ENCODE measurements at places on chromosomes 3 and 15.
A peak's percentile ranks its signal among the peaks of the same experiment; 100 is the strongest.

DNA sequence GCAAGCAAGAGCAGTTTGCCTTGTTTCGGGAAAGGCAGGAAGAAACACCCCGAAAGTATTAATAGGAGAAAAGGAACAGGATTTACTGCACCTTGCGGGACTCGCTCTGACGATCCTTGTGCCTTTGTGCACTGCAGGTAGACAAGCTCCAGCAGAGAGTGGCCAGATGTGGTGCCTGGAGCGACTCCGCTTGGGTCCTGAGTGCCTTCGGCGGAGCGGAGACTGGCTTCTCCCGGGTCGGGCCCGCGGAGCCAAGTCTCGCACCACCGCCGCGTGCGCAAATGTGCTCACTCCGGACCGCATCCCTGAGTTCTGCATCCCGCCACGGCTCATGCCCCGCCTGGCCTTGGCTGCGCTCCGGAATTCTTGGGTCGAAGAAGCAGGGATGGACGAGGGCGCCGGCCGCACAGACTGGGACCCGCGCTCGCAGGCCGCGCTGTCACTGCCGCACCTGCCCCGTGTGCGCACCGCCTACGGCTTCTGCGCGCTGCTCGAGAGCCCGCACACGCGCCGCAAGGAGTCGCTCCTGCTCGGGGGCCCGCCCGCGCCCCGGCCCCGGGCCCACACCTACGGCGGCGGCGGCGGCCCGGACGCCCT, 769 bp downstream of the C2CD4A start:
- no peak for DNase-seq

GRCh38 chr15:63827113-63827512, 6.6 kb downstream of the HERC1 start:
- DNase-seq = no peak

- DNase-seq = peak; percentile 78
Observed at GRCh38 chr3:9947025-9947995, 4.9 kb downstream of the PRRT3 start.

- no peak for DNase-seq
Observed at GRCh38 chr3:26118165-26118564, 328.3 kb downstream of the OXSM start.

GRCh38 chr3:6803619-6804018, 57.3 kb upstream of the GRM7 start:
- no peak for DNase-seq

DNA sequence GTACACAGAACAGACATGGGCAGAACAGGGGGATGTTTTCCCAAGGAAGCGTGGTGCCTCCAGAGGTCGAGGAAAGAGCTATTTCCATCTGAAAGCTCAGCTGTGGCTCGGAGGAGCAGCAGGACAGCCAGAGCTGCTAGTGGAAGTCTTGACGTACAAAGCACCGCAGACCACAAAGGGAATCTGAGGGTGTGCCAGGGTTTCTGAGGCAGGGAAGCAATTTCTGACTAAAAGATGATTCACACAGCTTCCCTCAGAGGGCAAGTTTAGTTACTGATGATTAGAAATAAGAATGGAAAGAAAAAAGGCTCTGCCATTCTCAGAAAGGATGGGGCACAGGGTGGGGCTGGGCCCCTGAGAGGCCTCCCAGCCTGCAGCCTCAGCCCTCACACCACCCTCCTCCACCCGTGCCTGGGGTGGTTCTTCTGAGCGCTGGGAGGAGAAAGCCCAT, 45.8 kb upstream of the SEC13 start:
- DNase-seq = peak; percentile 83

DNA sequence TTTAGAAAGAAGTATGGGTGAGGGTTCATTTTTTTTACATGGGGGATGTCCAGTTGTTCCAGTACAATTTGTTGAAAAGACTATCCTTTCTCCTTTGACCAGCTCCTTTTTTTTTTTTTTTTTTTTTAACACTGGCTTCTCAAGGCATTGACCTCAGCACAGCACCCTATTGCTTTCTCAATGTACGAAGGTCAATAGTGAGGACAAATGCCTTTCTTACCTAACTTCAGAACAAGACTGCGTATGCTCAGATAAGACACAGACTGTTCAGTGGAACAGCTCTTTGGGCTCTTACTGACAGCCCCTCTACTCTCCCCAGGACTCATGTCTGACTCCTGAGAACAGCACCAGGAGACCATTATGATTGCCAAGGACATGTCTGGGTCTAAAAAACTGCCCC, 10.4 kb upstream of the CILP start:
- DNase-seq = no peak

DNA sequence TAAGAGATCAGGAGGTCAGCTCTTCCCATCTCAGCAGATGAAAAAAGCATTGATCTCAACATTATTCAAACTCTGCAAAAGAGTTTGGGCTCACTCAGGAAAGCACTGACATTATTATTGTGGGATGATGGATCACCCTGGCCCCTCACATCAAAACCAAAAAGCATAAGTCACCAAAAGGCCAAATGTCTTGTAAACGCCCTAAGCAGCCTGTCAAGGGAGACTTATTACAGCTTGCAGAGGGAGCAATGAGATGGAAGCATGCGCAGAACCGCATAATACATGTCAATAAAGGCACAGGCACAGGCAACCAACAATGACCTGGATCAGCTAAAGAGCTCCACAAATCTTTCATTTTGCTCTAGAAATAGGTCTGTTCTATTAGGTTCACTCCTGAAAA, 4.6 kb downstream of the FSIP1 start:
- no peak for DNase-seq

- peak; percentile 23 for DNase-seq
Observed at GRCh38 chr15:25677719-25678499, 185.2 kb downstream of the ATP10A start.

GRCh38 chr3:99111235-99111634, 209.7 kb upstream of the DCBLD2 start:
- no peak for DNase-seq

GRCh38 chr3:59256230-59256629, 206.4 kb upstream of the CFAP20DC start:
- DNase-seq = no peak

- no peak for DNase-seq
Observed at GRCh38 chr15:92112711-92113110, 259.2 kb downstream of the SLCO3A1 start.

DNA sequence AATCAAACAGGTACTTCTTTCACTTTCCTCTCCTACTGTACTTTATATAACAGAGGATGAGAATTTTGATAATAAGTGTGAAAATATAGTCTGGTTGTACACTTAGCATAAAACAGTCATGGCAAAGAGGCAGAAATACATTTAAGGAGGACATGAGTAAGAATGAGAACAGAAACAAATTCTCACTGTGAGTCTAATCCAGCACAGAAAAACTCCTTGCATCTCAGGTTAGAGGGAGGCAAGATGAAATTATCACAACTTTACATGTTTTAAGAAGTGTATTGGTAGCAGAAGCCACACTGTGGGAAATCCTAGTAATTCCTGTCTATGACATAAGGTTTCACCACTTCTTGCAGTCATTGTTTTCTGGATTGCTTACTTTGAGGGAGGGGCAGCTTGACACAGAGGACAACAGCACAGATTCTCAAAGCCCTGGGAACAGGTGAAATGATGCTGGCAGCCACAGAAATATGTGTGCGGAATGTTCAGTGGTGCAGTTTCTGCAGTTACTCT, 733.6 kb upstream of the GBE1 start:
- DNase-seq = no peak

DNA sequence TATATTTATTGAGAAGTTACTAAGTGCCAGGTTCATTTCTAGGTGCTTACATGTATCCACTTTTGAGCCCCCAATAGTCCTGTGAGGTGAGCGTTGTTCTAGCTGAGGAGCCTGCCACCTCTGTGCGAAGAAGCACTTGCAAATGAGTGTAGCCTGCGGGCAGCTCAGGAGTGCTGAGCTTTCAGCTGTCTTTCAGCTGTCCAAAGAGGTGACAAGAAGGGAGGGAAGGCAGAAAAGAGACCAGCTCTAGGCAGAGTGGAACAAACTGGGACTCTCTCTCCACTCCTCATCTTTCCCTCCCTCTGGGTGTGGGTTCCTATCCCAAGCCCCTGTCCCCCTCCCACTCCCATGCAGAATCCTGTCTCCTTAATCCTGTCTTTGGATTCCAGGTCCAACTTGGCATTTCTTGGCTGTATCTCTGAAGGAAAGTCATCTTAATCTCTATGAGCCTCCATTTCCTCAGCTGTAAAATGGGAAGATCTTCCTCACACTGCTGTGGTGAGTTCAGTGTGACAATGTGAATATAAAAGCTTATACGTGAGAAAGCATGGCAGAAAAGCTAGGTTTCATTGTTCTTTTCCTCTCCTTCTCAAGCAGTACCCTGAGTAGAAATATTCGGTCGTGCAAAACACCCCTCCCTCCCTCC, 6.7 kb upstream of the SRP14 start:
- DNase-seq = no peak

- DNase-seq = peak; percentile 79
Observed at GRCh38 chr15:64010719-64011118, 35.6 kb downstream of the DAPK2 start.

DNA sequence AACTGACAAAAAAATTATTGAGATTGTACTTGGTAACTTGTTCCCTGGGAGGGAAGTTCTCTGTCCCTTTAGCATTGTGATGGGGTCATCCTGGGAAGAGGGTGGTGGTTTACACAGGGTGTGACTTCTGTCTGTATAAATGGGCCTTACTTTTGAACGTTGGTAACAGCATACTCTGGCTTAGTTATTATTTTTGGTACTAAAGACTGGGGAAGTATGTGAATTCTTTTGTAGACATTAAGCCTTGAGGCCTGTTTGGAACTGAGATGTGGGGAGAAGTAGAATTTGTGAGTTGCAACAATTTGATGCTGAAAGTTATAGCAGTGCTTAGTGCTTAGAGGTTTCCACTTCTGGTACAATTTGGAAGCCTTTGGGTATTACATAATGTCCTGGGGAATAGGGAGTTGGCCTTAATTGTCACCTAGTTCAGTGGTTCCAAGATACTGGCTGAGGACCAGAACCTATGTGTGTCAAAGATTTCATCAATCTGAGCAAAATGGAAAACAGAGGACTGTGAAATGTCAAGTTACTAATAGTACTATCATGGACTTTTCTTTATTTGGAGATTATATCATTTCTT, 15.9 kb downstream of the TLNRD1 start:
- no peak for DNase-seq

DNA sequence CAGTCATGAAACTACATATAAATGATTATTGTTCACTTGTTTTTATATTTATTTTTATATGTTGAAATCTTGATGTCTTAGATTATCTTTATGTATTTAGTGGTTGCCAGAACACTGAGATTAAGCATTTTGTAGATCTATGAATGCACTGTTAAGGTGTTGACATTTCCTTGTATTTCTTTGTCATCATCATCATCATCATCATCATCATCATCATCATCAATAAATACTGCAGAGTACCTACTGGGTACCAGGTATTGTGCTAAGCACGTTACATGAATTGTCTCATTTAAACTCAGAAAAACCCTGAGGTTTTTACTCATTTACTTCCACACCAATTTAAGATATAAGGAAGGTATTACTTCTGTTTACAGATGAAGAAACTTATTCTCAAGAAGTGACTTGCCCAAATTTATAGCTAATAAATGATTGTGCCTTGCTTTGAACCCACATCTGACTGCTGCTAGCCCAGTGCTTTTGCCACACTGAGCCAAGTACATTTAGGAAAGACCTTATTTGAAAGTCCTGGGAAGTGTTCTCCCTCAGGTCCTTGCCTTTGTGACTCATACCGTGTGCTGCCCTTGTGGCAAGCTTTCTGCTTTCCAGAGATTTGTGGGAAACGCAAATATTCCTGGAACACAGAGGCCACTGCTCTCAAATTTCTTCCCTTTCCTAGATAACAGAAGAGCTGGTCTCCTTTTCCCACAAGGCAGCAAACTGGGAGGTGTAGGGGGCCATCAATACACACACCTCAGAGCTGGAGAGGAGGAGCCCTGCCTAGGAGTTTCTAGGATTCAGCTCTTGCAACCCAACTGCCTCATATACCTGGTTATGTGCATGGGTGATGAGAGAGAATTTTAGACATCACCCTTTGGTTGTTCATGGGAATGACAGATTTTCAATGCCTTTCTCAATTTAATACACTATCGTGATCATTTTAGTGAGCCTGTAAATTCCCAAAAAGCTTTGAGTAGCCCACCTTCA, 115.4 kb upstream of the C15orf61 start:
- no peak for DNase-seq

DNA sequence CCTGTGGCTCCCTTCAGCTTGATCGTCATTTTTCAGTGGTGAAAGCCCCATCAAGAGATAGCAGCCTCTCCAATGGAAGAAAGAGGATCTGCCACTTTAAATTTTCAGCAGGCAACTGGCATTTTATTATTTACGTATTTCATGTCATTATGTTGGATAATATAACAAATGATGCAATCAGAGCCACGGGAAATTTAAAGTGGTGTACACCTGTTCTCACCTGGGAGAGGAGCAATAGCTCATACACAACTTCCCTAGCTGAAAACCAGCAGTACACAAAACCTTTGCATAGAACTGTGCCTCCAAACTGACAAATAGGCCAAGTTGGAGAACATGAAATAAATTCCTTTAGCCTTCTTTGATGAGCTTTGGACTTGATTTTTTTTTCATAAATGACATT, 136.9 kb downstream of the SATB1 start:
- DNase-seq = no peak

GRCh38 chr3:189517981-189518380, 113.2 kb upstream of the TP63 start:
- no peak for DNase-seq

GRCh38 chr3:123067689-123068600, 1.1 kb downstream of the PDIA5 start:
- DNase-seq = no peak

DNA sequence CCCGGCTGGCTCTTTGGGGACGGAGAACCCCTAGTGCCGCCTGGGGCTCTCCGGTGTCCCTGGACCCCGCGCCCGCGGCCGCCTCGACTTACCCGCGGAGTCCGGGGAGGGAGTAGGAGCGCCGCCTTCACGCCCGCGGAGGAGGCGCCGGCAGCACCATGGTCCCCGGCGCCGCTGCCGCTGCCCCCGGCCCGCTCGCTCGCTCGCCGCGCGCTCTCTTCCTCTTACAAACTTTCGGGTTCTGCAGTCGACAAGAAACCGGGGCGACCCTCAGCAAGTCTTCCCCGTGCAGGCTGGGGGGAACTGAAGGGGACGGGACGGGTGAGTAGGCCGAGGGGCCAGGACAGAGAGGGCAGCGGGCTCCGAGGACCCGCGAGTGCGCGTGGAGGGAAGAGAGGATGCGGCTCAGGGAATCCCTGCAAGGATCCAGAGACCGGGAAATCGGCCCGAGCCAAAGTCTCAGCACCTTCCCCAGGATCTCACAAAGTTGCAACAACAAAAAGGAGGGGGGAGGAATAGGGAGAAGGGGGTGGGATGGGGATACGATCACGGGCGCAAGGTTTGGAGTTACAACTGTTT, 2.0 kb downstream of the FOXP1 start:
- DNase-seq = no peak

GRCh38 chr3:197289726-197290125, 8.7 kb downstream of the DLG1 start:
- DNase-seq = no peak

- DNase-seq = no peak
Observed at GRCh38 chr15:99704444-99704838, 28.8 kb downstream of the LYSMD4 start.

GRCh38 chr15:45333550-45333949, 44.8 kb downstream of the GATM start:
- no peak for DNase-seq
